ENCODE measurements at places on chromosomes 12 and 14. TPM values are rescaled to one million over a fixed set of nuclear protein-coding genes. Genes with fewer than 3 reads are reported as not detected.

RND1 gene
- total RNA-seq, result not detected

WNT1 gene
- total RNA-seq, result not detected

TAS2R46 gene
- 0.89 TPM for total RNA-seq

DNA sequence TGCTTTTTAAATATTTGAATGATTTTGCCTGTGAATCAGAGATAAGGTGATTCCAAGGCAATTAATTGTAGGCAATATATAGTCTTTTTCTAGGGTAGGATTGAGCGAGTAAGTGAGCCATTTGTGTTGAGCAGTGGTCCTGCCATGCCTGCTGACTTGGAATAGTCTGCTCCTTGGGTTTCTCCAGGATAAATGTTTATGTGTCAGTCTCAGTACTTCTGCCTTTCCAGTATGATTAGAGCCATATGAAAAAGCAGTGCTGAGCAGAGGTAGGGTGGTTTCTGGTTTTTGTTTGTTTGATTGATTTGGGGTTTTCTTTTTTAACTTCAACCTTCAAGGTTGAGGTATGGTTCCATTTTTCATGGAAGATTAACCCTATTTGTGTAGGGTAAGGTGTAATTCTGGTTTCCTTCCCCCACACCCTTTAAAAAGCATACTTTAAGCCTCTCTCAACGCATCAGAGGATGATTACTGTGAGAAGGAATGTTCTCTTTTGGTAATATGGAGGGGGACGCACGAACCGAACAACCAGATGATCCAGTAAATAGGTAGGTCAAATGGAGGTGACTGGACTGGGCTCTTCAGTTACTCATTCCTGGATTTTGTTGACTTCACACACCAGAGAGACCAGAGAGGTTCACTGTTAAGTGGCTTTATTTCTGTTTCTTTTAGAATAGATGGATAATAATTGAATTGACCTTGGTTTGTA is 22.7 kb downstream of the FRMD6 start:
- DNase-seq, result peak; percentile 47

DNA sequence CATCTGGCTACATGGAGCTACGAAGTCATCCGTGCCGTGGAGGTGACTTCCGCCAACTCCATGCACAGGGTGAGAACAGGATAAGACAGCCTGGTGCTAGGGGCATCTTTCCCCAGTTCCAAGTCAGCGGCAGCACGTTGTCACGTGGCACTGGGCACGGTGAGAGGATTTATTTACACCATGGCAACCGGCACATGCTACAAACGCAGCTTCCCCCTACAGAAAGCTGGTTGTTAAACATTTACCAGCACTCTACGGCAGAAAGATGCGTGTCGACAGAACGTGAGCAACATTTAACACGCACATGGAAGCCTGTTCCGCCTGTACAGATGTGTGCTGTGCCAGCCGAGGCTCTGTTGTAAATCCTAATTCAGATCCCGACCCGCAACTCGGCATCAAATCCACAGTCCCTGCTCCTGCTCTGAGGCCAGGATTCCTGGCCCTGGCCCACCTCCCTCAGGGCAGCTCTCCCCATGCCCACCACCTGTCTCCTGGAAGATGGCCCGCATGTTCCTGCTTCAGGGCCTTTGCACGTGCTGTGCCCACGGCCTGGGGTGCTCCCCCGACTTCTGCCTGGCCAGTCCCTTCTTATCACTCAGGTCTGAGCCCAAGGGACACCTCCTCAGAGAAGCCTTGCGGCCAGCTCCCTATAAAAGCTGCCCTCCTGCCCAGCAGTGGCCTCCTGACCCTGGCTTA is 114.1 kb downstream of the RFLNA start:
- DNase-seq, result no peak

GRCh38 chr12:188910-189621 is 24.9 kb downstream of the SLC6A12 start:
- DNase-seq, result no peak

DNA sequence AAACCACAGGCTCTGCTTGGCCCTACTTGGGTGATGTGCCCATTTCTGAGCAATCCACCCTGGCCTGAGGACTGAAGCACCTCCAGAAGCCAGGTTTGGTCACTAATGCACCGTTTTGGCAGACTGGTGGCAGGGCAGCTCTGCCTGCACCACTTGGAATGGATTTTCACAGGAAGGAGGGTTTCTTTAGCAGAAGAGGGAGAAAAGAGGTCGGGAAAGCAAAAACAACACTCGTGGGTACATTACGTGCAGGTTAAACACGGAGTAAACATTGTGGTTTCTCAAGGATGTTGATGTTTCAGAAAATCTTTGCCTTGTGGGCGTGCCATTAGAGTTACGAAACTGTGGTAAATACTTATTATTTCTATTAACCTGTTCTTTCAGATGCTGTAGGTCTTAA is 70.8 kb downstream of the KCNA5 start:
- no peak for DNase-seq

- no peak for DNase-seq
Measured at GRCh38 chr12:94593822-94594442, 56.4 kb downstream of the TMCC3 start.

GRCh38 chr12:112162241-112162790 is 37.0 kb downstream of the TRAFD1 start:
- no peak for DNase-seq
